Tibial nerve (tissue), 4 donors: ENCODE measurements at places on chromosomes 11 and 22. TPM values are rescaled to one million over a fixed set of nuclear protein-coding genes. Genes with fewer than 3 reads are reported as not detected.

- no peak for DNase-seq
Observed at GRCh38 chr11:9120664-9121468, 29.5 kb upstream of the SCUBE2 start.

- DNase-seq: no peak
Observed at GRCh38 chr11:30107899-30108298, 91.1 kb upstream of the KCNA4 start.

- no peak for DNase-seq
Observed at GRCh38 chr22:48485149-48486133, 1342.2 kb downstream of the BRD1 start.

DNA sequence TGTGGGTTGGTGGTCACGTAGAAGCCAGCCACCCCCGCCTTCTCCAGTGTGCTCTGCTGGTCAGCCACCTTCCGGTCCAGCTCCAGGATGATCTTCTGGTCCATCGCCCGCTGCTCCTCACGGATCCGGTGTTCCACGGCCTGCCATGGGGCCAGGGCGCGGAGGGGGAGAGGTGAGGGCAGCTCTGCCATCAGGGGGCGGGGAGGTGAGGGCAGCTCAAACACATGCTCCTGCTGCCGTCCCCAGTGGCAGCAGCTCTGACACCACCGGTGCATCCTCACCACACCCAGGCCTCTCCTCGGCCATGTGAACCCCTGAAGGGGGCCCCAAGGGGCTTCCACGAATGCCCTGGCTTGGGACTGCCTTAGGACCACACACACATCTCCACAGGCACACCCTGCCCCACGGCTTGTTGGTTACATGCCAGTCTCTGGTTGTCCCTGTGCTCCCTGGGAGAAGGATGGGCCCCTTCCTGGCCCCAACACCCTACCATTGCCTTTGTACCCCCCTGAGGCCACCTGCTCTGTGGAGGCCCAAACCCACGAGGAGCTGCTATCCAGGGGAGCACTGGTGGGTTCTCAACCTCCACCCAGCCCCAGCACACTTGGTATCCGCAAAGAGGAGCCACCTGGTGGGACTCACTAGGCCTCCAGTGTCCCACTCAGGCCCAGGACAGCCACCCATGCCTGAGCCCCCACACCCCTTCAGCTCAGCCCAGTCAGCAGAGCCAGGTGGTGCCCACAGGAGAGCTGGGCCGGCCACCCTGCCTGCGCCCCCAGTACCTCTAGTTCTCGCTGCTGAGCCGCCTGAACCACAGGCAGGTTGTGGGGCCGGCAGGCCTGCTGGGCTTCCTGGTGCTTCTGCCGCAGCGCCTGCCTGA lies 4.3 kb downstream of the DGCR6L start:
- peak; percentile 1 for DNase-seq

ZNF280B gene
- not detected for total RNA-seq

DNA sequence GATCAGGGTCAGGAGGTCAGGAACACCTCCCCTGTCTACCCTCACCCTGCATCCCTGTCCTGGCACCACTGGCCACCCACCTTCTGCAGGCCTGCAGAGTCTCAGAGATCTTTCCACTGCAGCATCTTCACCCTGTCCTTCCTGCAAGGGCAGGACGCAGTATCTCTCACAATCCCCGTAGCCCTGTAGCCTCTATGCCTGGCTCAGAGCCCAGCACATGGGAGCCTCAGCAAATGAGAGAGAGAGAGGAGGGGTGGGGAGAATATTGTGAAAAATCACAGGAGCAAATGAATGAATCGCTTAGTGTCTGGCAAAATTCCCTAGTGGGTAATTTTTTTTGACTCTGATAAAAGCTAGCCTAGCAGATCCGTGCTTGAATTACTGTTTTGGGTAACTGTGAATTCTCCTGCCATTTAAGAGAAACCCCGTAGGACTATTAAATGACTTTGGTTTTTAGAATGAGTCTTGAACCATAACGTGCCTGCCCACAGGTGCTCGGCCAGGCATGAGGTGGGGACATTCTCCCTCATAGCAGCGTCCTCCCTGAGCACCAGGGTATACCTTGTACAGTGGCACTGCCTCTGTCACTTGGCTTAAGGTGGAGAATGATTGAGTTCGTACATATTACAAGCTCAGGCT lies 91.5 kb downstream of the MORC2 start:
- DNase-seq: no peak

DNA sequence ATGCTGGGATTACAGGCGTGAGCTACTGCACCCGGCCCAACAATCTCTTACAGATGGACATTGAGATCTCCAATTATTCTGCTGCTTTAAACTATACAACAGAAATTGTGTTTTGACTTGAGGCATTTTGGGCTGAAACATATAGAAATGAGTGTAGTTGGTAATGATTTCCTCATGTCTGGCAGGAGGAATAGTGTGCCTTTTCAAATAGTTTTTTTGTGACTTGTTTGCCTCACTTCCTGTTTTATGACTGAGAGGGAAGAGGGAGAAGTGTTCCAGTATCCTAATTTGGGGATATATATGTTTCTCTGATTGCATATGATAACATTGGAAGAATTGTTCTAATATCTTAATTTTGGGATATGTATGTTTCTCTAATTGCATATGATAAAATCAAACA lies 40.2 kb downstream of the EP300 start:
- DNase-seq: no peak

- no peak for DNase-seq
Observed at GRCh38 chr11:67280788-67281551, 8.1 kb upstream of the ANKRD13D start.

RBM4B gene
- 12.0 TPM for total RNA-seq

DNA sequence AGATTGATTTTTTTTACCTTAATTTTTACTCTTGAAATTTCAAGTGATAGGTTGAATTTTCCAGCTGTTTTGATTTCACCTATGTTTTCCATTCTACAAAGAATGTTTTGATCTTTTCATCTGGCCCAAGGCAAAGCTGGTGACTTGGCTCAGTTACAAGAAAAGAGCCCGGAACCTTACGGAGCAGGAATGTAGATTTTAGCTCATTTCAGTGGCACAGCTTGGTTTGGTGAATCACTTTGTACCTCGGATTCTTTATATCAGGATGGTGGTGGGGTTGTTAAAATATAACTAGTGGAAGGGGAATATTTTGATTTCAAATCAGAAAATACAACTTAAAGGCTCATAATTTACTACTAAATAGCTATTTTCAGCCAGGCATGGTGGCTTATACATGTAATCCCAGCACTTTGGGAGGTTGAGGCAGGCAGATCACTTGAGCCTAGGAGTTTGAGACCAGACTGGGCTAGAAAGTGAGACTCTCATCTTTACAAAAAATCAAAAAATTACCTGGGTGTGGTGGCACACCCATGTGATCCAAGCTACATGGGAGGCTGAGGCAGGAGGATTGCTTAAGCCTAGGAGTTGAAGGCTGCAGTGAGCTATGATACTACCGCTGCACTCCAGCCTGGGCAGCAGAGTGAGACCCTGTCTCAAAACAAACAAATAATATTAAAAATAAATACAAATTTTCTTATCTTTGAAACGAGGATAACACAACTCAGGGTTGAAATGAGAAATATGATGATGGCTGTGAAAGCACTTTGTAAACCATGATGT lies 9.4 kb upstream of the GRIK4 start:
- no peak for DNase-seq

- no peak for DNase-seq
Observed at GRCh38 chr11:111086058-111086457, 159.5 kb upstream of the POU2AF2 start.

- no peak for DNase-seq
Observed at GRCh38 chr11:8794677-8795103, 112.1 kb downstream of the RPL27A start.

GRCh38 chr22:27952779-27953178 lies 33.7 kb upstream of the PITPNB start:
- DNase-seq: no peak

DNA sequence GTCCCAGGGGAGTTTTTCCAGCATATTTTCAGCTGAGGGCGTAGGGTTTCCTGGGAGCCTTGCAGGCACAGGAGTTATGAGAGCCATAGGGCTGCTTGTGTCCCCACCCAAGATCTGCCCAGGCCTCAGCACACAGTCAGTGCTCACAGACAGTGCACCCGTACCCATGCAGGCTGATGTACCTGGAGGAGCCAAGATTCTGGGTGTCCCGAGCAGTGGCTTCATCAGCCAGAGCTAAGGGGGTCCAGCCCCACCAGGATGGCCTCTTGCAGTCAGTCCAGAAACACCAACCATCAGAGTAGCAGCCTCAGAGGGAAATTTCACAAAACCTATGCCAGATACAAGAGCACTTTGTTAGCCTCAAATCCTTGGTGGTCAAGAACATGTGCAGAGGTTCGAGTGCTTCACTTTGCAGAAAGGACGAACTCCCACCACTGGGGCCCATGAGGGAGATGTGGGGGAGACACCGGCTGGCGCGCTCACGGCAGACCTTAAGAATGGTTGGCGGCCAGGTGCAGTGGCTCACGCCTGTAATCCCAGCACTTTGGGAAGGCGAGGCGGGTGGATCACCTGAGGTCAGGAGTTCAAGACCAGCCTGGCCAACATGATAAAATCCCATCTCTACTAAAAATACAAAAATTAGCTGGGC lies 43.8 kb upstream of the RTL6 start:
- no peak for DNase-seq

CRELD2 gene
- total RNA-seq: 76.6 TPM

DNA sequence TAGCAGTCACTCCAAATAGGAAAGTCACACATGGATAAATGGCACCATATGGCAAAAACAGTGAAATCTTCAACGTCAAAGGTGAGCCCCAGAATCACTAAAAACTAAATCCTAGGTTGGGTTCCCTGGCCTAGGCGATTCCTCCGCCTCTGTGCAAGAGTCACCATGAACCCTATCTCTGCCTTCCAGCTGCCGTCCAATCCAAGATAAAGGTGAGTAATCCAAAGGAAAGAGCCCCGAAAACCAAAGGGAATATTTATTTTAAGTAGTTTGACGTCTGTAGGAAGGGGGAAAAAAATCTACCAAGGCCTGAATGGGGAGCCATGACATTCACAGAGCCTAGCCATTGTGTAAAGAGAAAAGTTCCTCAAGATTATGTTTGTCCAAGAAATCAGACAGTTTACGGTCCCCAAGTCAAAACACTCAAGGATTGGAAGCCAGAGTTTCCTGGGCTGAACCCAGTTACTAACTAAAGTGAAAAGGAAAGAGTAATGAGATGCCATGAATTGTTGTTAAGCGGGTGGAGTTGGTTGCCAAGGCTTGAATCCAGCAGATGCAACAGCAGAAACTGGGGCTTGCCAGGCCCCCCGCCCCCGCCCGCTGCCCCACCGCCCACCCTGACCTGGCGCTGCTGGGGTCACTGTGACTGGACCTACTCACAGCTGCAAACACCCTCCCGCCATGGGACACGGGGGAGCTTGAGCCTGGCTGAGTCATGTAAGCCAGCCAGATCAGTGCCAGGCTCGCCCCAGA lies 39.7 kb upstream of the ETS1 start:
- no peak for DNase-seq

DNA sequence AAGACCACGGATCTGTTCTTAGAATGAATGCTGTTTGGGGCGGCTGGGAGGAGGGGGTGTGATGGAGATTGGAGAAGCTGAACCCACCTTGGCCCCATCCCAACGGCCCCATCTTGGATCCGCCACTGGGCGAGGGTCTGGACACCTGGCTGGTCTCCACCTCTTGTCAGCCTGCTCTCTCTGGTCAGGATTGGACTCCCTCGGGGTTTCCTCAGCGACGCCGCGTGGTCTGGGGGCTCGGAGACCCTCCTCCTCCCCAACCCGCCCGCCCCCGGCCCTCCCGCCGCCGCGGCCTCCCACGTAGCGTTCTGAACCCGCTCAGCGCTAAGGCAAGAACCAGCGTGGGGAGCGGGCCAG lies 4.3 kb upstream of the FLI1 start:
- DNase-seq: no peak

- peak; percentile 27 for DNase-seq
Observed at GRCh38 chr11:101129203-101129943, at the start of gene PGR. Gene PGR (minus strand): TSS chr11:101129813. CDS start chr11:101129070, 743 bp downstream.

DNA sequence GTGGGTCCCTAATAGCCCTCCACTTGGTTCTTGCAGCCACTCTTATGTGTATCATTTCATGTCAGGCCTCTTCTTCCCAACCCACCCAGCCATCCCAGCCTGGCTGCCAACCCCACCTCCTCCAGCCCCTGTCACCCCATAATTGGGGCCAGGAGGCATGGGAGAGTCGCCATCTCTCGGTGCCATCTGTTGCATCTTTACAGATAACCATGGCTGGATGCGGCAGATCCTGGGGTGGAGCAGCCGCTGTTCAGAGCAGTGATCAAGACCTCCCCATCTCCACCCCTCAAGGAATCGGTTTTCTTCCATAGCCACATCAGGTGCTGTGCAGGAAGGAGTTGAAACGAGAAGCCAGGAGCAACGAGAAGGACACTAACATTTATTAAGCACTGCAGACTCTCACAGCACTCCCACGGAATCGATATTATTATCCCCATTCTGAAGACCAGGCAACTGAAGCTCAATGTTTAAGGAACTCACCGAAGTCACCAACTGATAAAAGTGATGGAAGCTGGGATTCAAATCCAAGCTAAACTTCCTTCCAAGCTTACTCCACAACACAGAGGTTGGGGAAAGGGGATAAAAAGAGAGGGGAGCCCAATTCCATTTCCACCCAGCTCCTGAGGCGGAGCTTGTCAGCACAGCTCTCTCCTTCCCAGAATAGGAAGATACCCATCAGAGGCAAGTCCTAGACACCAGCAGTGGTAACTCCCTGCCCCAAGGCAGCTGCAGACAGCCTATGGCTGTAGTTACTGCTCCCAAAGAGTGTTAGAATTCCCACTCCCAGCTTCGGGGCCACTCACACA lies 2.7 kb downstream of the SLC43A1 start:
- no peak for DNase-seq

- DNase-seq: no peak
Observed at GRCh38 chr11:94664346-94664745, 97.2 kb downstream of the PIWIL4 start.

- DNase-seq: no peak
Observed at GRCh38 chr11:74005721-74006517, 3.0 kb downstream of the UCP3 start.

DNA sequence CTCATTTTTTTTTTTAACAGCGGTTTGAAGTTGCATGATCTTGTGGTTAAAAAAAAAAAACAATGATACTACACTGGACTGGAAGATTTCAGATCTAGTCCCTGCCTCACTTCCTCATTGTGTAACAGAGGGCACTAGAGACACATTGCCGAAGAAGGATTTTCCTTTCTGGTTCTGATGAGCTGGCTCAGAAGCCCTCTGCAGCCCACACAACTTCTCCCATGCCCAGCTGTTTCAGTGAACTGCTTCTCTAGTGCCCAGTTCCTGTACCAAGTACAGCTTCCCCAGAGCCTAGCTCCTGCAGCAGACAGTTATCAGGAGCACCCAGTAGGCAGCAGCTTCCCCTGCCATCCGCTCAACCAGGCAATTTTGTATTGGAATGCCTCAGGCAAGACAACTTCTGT lies 29.5 kb upstream of the ANO5 start:
- DNase-seq: no peak

GRCh38 chr22:17106161-17106784 lies 14.9 kb downstream of the TMEM121B start:
- DNase-seq: no peak

GRCh38 chr11:68383976-68384501 lies 71.6 kb downstream of the LRP5 start:
- DNase-seq: peak; percentile 62

KCNA4 gene
- total RNA-seq: 2.4 TPM
